ELR (cell line): ENCODE measurements at places on chromosomes 1 and 21.

DNA sequence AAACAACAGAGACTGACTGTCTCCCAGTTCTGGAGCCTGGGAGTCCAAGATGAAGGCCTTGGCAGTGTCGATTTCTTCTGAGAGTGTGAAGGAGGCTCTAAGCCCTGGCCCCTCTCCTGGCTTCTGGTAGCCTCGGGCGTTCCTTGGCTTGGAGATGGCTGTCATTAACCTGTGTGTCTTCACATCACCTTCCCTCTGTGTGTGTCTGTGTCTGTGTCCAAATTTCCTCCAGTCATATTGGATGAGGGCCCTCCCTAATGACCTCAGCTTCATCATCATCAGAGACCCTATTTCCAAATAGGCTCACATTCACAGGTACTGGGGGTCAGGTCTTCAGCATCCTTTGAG lies 138.3 kb downstream of the TOMM20 start:
- no peak for DNase-seq

DNA sequence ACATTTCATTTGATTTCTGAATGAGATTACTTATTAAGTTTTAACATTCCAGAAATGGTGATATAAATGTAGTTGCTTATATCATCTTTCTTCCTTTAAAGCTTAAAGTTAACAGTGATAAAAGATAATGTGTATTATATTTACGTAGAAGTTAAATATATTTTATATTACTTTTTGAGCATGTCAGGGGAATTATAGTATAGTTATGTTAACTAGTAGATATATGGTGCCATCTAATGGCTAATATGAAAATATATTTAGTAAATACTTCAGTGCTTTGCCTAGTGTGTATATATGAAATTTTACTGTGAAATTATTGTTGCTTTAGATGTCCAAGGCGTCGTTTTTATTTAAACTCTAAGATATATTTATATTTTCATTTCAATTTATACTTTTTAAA lies 51.5 kb downstream of the SYT14 start:
- DNase-seq = peak; percentile 73

DNA sequence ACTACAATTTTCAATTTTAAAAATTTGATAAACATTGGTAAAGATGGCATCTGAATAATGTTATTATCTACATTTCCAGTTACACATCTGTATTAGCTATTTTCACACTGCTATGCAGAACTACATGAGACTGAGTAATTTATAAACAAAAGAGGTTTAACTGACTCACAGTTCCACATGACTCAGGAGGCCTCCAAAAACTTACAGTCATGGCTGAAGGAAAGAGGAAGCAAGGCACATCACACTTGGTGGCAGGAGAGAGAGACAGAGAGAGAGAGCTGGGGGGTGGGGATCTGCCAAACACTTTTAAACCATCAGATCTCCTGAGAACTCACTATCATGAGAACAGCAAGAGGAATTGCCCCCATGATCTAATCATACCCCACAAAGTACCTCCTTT lies 850.0 kb downstream of the LTN1 start:
- DNase-seq = peak; percentile 87

GRCh38 chr1:214272964-214273533 lies 7.9 kb upstream of the SMYD2 start:
- no peak for DNase-seq

- no peak for DNase-seq
Observed at GRCh38 chr1:58539553-58539952, 7.0 kb downstream of the OMA1 start.

GRCh38 chr1:7938070-7938469 lies 2.6 kb downstream of the TNFRSF9 start:
- DNase-seq = no peak

DNA sequence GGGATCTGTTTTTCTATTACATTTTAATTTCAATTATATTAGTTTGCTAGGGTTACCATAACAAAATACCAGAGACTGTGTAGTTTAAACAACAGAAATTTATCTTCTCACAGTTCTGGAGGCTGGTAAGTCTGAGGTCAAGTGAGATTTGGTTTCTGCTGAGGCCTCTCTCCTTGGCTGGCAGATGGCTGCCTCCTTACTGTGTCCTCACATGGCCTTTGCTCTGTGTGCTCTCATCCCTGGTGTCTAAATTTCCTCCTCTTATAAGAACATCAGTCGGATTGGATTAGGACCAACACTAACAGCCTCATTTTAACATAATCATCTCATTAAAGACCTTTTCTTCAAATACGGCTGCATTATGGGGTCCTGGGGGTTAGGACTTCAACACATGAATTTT lies 195.2 kb upstream of the CHODL start:
- no peak for DNase-seq

DNA sequence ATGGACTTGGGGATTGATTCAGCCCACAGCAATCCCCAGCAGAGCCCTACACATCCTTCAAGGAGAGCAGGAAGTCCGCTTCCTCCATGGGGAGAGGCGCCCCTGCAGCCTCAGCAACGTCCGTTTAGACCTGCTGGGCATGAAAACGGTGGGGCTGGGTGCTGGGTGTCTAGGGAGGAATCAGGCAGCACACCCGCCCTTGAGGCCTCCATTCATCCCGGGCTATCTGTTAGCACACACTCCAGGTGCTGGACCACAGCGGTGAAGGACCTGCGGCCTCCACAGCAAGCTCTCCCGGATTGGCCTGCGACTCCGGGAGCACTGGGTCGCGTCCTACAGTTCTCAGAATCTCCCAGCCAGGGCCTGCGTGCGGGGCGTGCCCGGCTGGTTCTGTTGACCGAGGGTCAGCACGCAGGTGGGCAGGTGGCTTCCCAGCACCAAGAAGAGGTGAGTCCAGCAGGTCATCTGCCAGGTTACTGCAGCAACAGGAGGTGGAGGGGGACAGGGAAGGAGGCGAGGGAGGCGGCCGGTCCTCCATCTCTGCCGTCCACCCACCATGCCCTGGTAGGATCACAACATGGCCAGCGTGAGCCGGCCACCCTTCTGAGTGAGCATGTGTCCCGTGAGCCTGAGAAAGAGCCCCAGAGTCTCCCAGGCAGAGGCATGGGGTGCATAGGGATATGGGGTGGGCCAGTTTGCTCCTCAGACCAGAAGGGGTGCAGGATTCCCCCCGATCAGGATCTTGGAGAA lies 96.6 kb downstream of the RIPK4 start:
- no peak for DNase-seq

GRCh38 chr1:58318157-58319005 lies 228.1 kb downstream of the OMA1 start:
- peak; percentile 42 for DNase-seq

- DNase-seq = no peak
Observed at GRCh38 chr1:184283999-184284398, 102.8 kb upstream of the C1orf21 start.

DNA sequence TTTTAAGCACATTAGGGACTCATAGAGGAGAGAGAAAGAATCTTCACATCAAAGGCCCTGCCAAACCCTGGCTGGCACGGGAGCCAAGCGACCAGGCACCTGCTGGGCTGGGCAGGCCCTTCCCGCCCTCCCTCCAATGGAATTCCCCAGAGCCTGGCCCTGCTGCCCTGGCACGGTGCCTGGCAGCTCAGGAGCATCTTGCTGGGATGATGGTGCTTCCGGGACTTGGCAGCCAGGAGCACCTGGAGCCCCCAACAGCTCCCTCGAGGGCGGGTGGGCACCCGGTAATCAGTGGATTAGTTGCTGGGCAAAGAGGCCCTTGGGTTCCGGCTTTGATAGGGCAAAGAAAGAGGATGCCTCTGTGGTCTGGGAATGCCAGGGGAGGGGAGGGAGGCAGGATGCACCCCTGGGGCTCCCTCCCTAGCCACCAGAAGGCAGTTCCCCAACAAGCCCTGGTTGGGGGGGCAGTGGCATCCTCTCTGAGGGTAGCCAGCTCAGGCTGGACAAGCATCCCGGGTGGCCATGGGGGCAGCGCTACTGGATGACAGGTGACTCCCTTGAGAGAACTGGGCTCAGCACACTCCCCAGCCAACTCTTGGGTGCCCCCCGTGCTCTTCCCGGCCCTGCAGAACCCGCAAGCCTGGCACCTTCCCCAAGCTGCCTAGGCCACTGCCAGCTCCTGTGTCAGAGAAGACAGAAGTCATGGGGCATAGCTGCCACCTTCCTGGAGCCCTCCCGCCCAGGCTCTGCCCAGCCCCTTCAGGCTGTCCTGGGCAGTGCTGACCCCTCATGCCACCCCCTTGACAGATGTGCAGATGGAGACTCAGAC lies 26.4 kb downstream of the KRTAP10-1 start:
- no peak for DNase-seq

GRCh38 chr1:164713456-164714207 lies 154.6 kb downstream of the PBX1 start:
- DNase-seq = no peak

- DNase-seq = no peak
Observed at GRCh38 chr1:147895123-147895522, 7.5 kb upstream of the GJA8 start.

DNA sequence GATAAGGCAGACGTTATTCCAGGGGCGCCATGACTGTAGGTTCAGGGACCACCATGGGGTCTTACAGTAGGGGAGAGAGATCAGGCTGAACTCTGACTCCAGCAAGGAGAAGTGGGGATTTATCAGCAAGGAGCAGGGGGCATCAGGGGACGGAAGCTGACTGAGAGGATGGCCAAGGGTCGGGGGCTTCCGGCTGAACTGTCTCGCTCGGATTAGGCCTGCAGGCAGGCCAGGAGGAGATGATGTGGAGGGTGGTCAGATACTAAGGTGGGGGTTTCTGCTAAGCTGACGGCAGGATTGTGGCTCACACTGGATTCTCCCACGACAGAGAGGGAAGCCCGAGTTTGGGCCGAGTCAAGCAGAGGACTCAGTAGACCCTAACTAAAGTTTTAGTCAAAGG lies 186.9 kb upstream of the VAMP3 start:
- DNase-seq = no peak

- DNase-seq = no peak
Observed at GRCh38 chr1:40020447-40021085, 20.0 kb upstream of the CAP1 start.

GRCh38 chr1:100344774-100345173 lies 7.5 kb upstream of the CDC14A start:
- peak; percentile 12 for DNase-seq

GRCh38 chr1:108814343-108815125 lies 42.4 kb downstream of the AKNAD1 start:
- no peak for DNase-seq

DNA sequence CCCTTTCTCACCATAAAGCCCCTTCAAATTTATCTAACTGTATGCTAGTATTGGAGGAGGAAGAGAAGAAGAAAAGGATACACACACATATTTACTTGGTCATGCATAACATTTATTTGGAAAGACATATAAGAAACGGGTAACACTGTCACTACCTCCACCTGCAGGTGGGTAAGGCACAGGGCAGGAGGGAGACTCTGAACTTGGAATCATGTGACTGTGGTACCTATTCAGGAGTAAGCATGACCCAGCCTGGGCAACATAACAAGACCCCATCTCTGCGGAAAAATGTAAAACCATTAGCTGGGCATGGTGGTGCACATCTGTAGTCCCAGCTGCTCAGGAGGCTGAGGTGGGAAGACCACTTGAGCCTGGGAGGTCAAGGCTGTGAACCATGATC lies 1.4 kb upstream of the PADI6 start:
- peak; percentile 22 for DNase-seq

- peak; percentile 98 for DNase-seq
Observed at GRCh38 chr1:157105988-157106812, 6.6 kb upstream of the ETV3L start.

- no peak for DNase-seq
Observed at GRCh38 chr1:67193704-67194103, 27.4 kb downstream of the IL23R start.

GRCh38 chr1:151542710-151543129 lies 2.6 kb downstream of the TUFT1 start:
- peak; percentile 89 for DNase-seq

GRCh38 chr21:25381936-25382452 lies 225.3 kb downstream of the MRPL39 start:
- DNase-seq = no peak

- no peak for DNase-seq
Observed at GRCh38 chr1:86858524-86859261, 55.2 kb downstream of the SELENOF start.

DNA sequence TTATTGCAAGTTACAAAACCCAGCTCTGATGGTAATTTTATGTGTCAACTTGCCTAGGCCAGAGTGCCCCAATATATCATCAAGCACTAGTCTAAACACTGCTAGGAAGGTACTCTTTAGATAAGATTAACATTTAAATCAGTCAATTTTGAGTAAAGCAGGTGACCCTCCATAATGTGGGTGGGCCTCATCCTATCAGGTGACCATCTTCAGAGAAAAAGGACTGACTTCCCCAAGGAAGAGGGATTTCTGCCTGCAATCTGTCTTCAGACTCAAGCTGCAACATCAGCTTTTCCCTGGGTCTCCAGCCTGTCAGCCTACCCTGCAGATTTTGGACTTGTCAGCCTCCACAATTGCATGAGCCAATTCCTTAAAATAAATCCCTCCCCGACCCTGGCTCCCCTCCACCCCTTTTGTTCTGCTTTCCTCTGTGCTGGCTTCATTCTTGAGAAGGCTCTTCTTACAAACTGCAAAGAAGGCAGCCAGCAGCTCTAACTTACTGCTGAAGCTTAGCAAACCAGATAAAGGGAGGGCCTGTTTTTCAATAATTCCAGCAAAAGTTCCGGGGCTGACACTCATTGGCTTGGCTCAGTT lies 56.4 kb upstream of the RUNX3 start:
- no peak for DNase-seq

GRCh38 chr1:44569491-44569890 lies 104.8 kb downstream of the TMEM53 start:
- no peak for DNase-seq

DNA sequence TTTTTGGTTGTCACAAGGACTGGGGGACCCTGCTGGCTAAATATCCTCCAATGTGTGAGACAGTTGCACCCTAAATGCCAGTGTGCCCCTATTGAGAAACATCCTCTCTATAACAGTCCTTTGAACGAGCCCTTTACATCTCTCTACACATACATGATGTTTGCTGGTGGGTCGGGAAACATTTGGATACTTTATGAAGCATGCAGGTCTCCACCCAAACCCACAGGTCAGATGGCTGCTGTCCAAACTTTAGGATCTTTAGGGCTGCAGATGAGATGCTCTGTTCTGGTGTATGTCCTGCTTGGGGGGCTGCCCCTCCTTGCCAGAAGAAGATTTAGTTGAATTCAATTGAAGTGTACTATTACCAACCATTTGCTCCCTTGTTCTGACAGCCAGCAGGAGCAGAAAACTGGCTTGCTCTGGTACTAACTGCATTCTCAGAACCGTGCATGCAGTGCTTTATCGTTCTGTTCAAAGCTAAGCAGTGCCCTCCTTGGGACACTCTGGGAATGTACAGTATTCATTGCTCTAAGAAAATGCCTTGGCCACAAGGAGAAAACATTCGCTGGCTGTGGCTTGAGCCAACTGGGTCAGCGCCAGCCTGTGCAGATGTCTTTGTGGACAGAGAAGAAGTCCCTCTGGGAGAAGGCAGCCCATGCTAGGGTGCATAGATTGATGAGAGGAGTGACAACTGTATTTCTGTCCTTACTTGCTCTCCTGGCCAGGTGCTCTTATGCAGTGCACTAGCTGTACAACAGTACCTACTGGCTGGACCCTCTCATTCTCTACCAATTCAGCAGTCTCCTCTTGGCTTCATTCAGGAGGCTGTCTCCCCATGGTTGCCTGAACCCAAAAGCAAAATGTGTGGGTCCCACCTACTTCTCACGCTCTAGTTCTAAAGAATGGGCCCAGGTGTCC lies 61.4 kb upstream of the DIRAS3 start:
- DNase-seq = peak; percentile 86
